ENCODE measurements at places on chromosomes 5 and 9.

- no peak for DNase-seq
Observed at GRCh38 chr5:171588790-171589189, 169.3 kb downstream of the FGF18 start.

DNA sequence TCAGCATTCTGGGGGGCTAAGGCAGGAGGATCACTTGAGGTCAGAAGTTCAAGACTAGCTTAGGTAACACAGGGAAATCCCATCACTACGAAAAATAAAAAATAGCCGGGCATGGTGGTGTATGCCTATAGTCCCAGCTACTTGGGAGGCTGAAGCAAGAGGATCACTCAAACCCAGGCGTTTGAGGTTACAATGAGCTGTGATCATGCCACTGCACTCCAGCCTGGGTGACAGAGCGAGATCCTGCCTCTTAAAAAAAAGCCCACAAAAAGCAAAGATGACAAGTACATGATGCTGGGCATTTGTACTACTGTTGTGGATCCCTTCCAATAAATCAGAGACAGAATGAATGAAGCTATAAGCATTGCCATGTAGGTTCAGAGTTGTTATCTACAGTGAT lies 320.1 kb upstream of the PANK3 start:
- no peak for DNase-seq

- DNase-seq = no peak
Observed at GRCh38 chr5:133992429-133993155, 12.2 kb downstream of the VDAC1 start.

GRCh38 chr5:157115502-157115901 lies 6.7 kb upstream of the HAVCR2 start:
- no peak for DNase-seq

DNA sequence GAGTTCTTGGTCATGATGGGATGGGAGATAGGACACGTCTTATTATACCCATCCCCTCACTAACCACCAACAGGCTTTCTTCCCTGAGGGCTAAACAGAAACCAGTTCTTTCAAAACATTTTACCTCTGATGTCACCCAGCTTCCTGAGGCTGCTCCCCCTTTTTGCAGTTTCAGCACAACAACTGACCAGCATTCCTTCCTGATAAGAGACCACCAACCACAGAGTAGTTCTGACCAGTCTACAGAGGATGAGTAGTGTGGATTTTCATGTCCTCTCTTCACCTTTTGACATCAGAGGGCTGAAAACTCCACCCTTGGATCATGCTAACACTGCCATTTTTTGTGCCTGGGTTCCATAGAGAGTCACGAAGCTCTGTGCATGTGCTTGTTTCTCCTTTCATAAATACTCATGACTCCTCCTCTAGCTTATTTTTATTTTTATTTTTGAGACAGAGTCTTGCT lies 82.6 kb downstream of the OSTF1 start:
- no peak for DNase-seq
